ENCODE measurements at places on chromosomes 12 and 14.

DNA sequence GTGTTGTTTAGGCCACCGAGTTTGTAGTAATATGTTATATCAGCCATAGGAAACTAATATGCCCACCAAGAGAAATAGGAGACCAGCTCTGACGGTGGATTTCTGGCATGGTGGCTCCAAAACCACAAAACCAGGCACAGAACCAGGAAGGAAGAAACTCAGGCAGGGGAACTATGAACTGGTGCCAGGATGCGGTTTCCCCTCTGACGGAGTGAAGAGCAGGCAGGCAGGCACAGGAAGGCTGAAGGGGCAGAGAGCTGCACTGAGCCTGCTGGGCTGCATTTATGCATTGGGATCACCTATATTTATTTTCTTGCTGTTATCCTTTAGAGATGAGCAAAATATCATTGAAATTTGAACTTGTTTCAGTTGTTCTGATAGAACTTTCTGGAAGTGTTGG lies 479.4 kb downstream of the VRK1 start:
- no peak for DNase-seq

GRCh38 chr12:90233168-90234100 lies 524.8 kb upstream of the ATP2B1 start:
- DNase-seq = no peak

- DNase-seq = no peak
Measured at GRCh38 chr12:112140728-112141127, 15.4 kb downstream of the TRAFD1 start.

DNA sequence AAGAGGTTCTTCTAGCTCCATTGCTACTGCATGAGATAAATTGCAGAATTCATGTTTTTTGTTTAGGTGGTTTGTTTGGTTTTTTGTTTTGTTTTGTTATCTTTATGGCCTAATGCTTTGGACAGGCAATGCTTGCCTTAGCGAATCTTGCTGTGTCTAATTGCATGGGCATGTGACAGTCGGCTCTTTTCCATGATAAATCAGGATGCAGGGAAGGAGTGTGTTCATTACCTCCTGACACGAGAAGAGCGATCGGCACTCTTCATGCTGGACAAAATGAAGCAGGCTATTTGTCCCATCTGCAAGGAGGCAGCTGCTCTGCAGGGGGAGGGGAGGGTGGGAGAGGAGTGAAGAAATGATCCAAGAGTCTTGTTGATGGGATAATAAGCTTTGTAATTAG lies 6.5 kb downstream of the CCDC60 start:
- DNase-seq = no peak

DNA sequence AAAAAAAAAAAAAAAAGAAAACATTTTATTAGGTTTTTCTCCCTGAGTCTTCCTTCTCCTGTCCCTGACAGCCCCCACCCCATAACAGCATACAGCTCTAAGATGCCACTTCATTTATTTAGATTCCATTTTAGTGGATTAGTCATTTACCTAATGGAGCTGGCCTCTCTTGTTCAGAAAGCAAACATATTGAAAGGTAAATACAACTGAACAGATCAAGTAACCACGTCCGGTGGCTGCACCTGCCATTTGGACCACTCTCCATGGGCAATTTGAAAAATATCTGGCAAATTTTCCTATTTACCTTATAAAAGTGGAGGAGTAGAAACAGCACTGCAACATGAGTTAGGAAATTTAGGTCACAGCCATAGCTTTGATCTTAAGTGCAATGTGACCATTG lies 254.6 kb downstream of the C12orf42 start:
- DNase-seq = no peak

All from lower leg skin (tissue), 4 donors.